ENCODE measurements at places on chromosomes 3 and 15. TPM values are rescaled to one million over a fixed set of nuclear protein-coding genes. Genes with fewer than 3 reads are reported as not detected.

Gene NOX5
- 0.05 TPM for total RNA-seq

DNA sequence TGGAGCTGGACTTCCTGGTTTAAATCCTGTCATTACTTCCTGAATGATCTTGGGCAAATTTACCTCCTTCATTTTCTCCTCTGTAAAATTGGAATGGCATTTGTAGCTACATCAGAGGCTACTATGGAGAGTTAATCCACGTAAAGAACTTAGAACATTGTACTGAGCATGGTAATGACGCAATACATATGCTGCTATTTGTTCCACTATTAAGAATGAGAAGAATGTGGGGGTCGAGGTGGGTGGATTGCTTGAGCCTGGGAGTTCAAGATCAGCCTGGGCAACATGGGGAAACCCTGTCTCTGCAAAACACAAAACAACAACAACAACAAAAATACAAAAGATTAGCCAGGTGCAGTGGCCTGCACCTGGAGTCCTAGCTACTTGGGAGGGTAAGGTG lies 250.6 kb downstream of the RYR3 start:
- H3K4me3 ChIP-seq, result no peak overlapping the region
- H3K36me3 ChIP-seq, result no peaks in the 10 kb centered on the region
- DNase-seq, result no peak
- no peak overlapping the region for H3K27ac ChIP-seq
- H3K27me3 ChIP-seq, result peaks cover 39% of the 10 kb centered on the region

DNA sequence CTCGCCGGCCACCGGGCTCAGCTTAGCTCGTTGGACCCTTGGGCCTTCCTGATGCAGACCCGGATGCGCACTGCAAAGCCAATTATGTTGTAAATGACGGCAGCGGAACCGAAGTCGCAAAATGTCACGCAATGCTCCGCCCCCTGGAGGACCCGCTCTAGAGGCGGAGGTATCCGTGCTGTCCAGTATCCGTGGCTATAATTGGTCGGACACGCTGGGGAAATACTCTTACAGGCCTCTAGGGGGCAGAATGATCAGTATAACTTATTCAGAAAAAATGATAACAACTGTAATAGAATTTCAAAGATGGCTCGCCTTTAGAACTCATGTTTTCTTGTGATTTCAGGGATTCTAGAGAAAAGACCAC lies at the start of gene PRR23B:
TSS of gene PRR23B (minus strand) at position 59 of the 367 bp plus-strand sequence. CDS start 265 bp downstream, outside the sequence.
- no peak for DNase-seq
- peaks cover 15% of the 10 kb centered on the region for H3K27me3 ChIP-seq
- no peaks in the 10 kb centered on the region for H3K4me1 ChIP-seq
- no peak within 1 kb of the TSS for H3K27ac ChIP-seq
- no peaks in the 10 kb centered on the region for H3K36me3 ChIP-seq

Gene P2RY12
- total RNA-seq, result not detected

DNA sequence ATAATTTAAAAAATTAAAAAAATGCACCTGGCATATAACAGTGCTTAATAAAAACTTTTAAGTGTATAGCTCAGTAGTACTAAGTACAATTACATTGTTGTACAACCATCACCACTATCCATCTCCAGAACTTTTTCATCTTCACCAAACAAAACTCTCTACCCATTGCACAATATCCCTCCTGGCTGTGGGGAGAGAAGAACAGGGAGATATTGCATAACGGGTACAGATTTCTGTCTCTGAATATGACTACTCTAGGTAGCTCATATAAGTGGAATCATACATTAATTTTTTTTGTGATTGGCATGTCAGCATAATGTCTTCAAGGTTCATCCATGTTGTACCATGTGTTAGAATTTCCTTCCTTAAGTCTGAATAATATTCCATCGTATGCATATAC lies 91.0 kb upstream of the PLAAT1 start:
- H3K27ac ChIP-seq, result no peak overlapping the region
- no peaks in the 10 kb centered on the region for H3K27me3 ChIP-seq
- no peak overlapping the region for H3K4me3 ChIP-seq
- no peak for DNase-seq

Gene RHOV
- not detected for total RNA-seq

DNA sequence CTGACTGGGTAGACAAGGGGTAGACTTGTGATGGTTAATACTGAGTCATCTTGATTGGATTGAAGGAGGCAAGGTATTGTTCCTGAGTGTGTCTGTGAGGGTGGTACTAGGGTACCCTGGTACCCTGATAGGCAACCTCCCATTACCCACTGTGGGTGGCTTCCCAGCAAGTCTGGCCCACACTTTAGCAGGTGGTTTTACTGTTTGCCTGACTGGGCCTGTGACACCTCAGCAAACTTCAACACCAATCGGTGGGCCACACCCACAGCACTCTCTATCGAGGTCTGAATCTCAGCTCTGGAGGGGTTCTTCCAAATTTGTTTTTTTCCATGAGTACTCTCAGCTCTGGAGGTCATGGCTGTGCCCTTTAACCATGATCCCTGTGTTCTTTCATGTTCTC lies 24.6 kb upstream of the SH3GL3 start:
- peaks cover 20% of the 10 kb centered on the region for H3K27me3 ChIP-seq
- H3K36me3 ChIP-seq, result peaks cover 5% of the 10 kb centered on the region
- no peak for DNase-seq
- H3K4me1 ChIP-seq, result peaks cover 4% of the 10 kb centered on the region
- H3K27ac ChIP-seq, result no peak overlapping the region

- no peaks in the 10 kb centered on the region for H3K36me3 ChIP-seq
- DNase-seq, result no peak
- peaks cover 1% of the 10 kb centered on the region for H3K4me1 ChIP-seq
- H3K27ac ChIP-seq, result no peak overlapping the region
These were observed 183.4 kb upstream of the GADL1 start for GRCh38 chr3:31077826-31078225.

DNA sequence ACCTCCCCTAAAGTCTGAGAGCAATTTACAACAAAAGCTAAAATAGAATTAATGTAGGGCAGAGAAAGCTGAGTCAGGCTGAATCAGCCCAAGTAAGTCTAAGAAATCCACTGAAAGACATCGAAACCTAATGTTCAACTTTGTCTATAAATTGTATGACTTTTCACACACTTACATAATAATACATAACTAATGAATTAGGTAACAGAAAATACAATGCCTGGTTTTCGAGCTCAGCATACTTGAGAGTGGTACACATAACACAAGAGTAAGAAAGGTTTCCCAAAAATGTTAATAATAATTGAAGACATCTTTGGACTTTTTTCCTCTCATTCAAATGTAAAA lies 55.3 kb upstream of the VGLL4 start:
- H3K4me3 ChIP-seq, result no peak overlapping the region
- H3K27me3 ChIP-seq, result no peaks in the 10 kb centered on the region
- no peaks in the 10 kb centered on the region for H3K4me1 ChIP-seq
- no peak overlapping the region for H3K27ac ChIP-seq

Gene TNNC1
- 7.1 TPM for total RNA-seq

GRCh38 chr3:100954199-100954935 lies 38.9 kb downstream of the ABI3BP start:
- H3K4me1 ChIP-seq, result no peaks in the 10 kb centered on the region
- no peak overlapping the region for H3K4me3 ChIP-seq
- no peak for DNase-seq
- H3K27ac ChIP-seq, result no peak overlapping the region
- peaks cover 13% of the 10 kb centered on the region for H3K27me3 ChIP-seq
- no peaks in the 10 kb centered on the region for H3K36me3 ChIP-seq

DNA sequence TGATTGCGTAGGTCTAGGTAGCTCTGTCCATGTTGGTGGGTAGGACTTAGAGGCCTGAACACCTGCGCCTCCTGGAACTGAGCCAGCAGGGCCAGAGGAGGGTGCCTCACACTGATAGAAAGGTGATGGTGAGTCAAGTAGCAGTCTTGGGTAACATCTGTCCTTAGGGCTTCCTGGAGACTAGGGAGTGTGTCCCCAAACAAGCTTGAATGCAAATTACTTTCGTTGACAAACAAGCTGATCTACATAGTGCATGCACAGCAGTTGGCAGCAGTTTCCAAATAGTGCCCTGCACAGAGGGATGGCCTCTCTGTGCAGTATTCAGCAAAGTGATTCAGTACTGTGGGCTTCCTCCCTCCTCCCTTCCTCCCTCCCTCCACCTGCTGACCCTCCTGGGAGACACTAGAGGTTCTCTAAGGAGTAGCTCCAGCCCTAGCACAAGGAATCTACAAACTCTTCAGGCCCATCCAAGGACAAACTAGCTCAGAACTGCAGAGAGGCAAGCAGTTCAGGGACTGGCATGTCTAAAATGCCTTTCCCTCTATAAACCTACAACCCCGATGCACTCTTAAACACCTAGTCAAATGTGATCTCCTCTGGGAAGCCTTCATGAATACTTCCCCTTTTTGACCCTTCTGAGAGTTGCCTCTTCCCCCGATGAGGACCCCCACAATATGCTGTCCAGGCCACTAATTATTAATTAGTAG lies 61.0 kb downstream of the TLE3 start:
- H3K4me1 ChIP-seq, result peaks cover 16% of the 10 kb centered on the region
- H3K27ac ChIP-seq, result no peak overlapping the region
- no peak overlapping the region for H3K4me3 ChIP-seq
- no peaks in the 10 kb centered on the region for H3K27me3 ChIP-seq
- no peaks in the 10 kb centered on the region for H3K36me3 ChIP-seq
- DNase-seq, result no peak

- H3K36me3 ChIP-seq, result no peaks in the 10 kb centered on the region
- H3K27me3 ChIP-seq, result peaks cover 10% of the 10 kb centered on the region
- H3K27ac ChIP-seq, result no peak overlapping the region
- H3K4me3 ChIP-seq, result no peak overlapping the region
- no peak for DNase-seq
These were observed 32.1 kb upstream of the TJP1 start for GRCh38 chr15:29854413-29854812.

GRCh38 chr15:68822818-68823217 lies 2.1 kb upstream of the ANP32A start:
- no peak for DNase-seq
- no peaks in the 10 kb centered on the region for H3K27me3 ChIP-seq
- no peak overlapping the region for H3K4me3 ChIP-seq
- H3K4me1 ChIP-seq, result peaks cover 14% of the 10 kb centered on the region

Gene RPL29
- total RNA-seq, result 1,232 TPM

Gene ACKR2
- 0.85 TPM for total RNA-seq

DNA sequence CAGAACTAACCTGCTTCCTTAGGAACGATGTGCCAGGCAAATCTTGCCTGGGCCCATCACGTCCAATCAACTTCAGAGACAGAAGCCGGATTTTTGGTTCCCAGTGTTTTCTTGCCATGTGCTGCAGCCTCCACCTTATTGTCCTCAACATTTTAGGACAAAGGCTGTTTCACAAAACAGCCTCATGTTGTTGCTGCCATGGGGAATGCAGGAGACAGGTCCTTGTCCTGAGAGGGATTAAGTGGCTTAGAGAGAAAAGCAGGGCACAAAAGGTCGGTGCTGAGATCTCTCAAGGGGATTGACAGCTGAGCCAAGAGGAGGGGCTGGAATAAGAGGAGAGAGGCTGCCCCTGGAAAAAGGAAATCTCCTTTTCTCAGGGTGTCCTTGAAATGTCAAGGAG lies 11.3 kb upstream of the NMNAT3 start:
- H3K27ac ChIP-seq, result no peak overlapping the region
- no peaks in the 10 kb centered on the region for H3K36me3 ChIP-seq
- no peak overlapping the region for H3K4me3 ChIP-seq
- H3K4me1 ChIP-seq, result no peaks in the 10 kb centered on the region

GRCh38 chr3:22236490-22237270 lies 485.7 kb upstream of the ZNF385D start:
- H3K4me1 ChIP-seq, result no peaks in the 10 kb centered on the region
- DNase-seq, result no peak
- H3K27ac ChIP-seq, result no peak overlapping the region
- H3K4me3 ChIP-seq, result no peak overlapping the region
- no peaks in the 10 kb centered on the region for H3K27me3 ChIP-seq
- no peaks in the 10 kb centered on the region for H3K36me3 ChIP-seq

GRCh38 chr3:143822798-143823197 lies 25.5 kb downstream of the SLC9A9 start:
- DNase-seq, result no peak
- peaks cover 13% of the 10 kb centered on the region for H3K4me1 ChIP-seq

- H3K36me3 ChIP-seq, result no peaks in the 10 kb centered on the region
- peaks cover 2% of the 10 kb centered on the region for H3K27me3 ChIP-seq
- DNase-seq, result no peak
- no peak overlapping the region for H3K27ac ChIP-seq
- no peak overlapping the region for H3K4me3 ChIP-seq
- no peaks in the 10 kb centered on the region for H3K4me1 ChIP-seq
These were observed 18.7 kb downstream of the TMPRSS7 start for GRCh38 chr3:112053229-112053628.
